GM03348 (cell line): ENCODE measurements at places on chromosomes 7 and 10.

DNA sequence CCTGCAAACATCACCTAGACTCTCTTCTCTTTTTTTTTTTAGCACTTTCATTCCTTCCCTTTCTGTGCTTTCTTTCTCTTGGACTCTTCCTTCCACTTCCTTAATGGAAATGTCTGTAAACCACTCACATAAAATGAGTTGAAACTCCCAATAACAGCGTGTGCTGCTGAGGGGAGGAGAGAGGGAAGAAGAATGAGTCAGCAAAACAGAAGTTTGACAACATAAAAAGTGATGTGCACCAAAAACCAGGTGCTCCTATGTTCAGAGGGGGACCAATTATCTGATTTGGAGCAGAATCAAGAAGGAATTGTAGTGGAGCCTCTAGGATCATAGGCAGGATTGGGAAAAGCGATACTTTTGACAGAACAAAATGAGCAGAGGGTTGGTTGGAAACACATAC, 712.1 kb upstream of the IGFBP3 start:
- DNase-seq = no peak

DNA sequence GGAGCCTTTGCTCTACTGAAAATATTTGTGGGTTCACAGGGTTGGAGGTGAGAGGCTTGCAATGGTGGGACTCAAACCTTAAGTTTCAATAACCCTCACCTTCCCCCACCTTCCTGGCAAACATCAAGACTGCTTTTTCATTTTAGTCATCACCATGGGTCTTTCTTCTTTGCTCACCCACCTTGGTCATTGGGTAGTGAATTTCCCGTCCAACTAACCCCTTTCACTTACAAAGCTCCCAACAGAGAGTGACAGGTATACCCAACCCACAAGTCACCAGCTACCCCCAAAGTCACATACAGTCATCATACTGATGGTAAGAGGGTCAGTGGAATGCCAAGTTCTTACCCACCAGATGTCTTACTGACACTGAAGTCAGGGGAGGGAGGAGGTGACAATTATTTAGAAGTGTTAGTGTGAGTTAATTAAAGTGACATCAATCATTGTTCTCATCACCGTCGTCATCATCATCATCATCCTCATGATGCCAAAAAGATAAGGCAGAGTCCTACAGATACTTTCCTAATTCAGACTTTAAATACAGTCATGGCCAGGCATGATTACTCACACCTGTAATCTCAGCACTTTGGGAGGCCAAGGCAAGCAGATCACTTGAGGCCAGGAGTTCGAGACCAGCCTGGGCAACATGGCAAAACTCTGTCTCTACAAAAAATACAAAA, 49.0 kb downstream of the PIK3AP1 start:
- DNase-seq = no peak

- DNase-seq = no peak
Observed at GRCh38 chr10:92690915-92691590, 1.3 kb downstream of the HHEX start.

- DNase-seq = no peak
Observed at GRCh38 chr7:92534572-92534971, 6.0 kb downstream of the RBM48 start.

GRCh38 chr10:27500886-27501285, 3.2 kb upstream of the RAB18 start:
- no peak for DNase-seq

GRCh38 chr10:111837985-111838384, 345.6 kb downstream of the GPAM start:
- no peak for DNase-seq

DNA sequence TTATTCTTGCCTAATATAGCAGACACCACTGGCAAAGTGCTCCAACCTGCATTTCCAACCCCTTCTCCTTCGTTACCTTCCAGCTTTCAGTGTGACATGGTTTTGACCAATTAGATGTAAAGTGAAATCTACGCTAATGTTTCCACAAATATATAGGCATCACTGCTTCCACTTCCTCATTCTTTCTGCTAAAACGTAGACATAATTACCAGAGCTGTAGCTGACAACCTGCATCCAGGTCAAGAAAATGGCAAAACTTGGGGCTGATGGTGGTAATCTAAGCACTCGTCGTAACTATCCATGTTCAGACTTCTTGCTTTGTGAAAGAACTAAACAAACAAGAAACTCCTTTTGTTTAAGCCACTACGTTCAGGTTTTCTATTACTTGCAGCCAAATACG, 41.8 kb upstream of the COL1A2 start:
- no peak for DNase-seq

DNA sequence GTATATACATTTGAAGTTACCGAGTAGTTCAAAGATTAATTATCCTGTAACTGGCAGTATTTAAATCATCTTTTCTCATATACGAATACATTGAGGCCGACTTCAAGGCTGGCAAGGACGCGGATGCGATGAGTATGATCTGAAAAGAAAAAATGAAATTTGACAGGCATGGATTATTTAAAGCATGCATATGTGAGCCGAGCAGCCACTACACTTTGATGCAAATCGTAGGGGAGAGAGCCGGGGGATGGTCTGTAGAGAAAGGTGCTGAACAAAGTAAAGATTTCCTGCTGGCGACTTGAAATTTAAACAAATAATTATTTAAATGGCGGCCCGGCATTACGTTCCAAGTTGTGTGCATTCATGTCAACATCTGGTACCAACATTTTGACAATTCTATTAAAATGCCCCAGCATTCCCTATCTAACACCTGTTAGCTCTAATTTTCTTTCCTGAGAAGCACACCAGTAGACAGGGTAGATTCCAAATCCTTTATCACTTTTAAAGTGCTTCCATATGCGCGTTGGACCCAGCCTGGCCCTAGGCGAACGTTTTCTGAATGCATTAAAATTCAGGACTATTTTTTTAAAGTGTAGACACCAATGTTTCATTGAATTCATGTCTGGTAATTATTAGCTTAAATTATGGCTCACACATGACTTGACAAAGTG, 188.7 kb downstream of the EMX2 start:
- no peak for DNase-seq

GRCh38 chr10:86300931-86301830, 65.4 kb downstream of the GRID1 start:
- DNase-seq = no peak

DNA sequence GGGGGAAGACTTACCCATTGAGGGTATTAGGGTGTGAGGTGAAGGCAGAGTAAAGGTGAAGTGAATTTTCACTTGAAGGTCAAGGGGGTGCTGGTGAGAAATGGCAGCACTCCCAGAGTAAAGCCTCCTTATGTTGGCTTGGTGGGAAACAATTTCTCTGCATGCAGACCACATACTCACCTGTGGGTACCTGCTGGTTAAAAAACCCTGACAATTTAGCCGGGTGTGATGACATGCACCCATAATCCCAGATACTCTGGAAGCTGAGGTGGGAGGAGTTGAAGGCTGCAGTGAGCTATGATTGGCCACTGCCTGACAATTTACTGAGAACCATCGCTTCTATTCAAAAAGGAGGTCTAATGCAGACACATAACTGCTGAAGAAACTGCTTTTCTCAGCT, 5.5 kb downstream of the DNAJB9 start:
- DNase-seq = no peak
